ENCODE measurements at places on chromosomes 2 and 18. TPM values are rescaled to one million over a fixed set of nuclear protein-coding genes. Genes with fewer than 3 reads are reported as not detected.

DNA sequence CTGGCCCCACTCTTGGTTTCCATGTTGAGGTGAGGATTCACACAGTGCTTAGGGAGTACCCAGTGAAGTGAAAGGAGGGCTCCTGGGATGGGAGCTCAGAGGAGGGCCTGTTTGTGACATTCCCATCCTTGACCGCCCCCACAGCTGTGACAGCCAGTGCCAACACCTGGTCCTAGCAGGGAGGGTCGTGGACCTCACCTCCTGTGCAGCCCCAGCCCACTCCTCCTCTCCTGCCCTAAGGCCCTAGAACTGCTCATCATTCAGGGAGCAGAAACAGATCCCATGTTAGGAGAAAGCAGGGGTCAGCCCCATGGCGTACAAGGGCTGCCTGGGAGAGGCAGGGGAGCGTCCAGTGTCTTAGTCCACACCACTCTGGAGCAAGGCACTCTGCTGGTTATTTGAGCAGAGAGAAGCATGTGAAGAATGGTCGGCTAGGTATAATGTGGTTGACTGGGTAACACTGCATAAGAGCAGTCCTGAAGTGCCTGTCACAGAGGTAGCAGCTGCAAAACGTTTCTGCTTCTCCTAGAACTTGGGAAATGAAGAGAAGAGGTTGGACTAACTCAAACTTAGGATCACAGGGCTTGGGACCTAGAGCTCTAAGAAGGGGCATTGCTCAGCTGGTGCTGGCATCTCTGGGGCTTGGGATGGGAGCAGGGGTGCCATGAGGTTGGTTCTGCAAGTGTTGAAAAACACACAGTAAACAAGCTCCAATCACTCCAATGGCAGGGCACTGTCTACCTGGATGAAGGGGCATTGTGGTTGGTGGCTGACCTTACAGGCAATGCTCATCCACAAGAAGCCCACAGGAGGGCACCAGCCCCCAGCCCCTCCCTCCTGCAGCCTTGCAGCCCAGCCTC is 55.6 kb downstream of the FAM168B start:
- DNase-seq, result no peak

- DNase-seq, result no peak
Observed at GRCh38 chr2:43848214-43848613, 9.4 kb downstream of the ABCG8 start.

- no peak for DNase-seq
Observed at GRCh38 chr2:2452961-2453360, 121.9 kb upstream of the MYT1L start.

- no peak for DNase-seq
Observed at GRCh38 chr18:58490238-58490637, 138.7 kb downstream of the ALPK2 start.

DNA sequence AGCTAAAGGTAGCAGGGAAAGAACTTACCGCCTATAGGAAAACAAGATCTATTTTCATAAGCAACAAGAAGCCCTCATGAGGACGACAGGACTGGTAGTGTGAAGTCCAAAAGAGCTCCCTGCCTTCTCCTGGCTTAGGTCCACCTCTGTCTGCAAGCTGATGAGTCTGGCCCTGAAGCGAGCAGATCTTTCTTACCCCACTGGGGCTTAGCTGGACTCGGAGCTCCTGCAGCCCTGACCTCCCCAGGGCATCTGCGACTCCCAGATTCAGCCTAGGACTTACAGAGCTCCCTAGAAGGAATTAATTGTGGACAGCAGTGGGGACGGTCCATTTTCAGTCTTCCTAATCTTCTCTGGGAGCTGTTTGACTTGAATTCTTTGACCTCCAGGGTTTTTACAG is 53.7 kb downstream of the MCFD2 start:
- DNase-seq, result no peak

- no peak for DNase-seq
Observed at GRCh38 chr2:28683100-28683706, 68.4 kb upstream of the PPP1CB start.

TUBA4B gene
- total RNA-seq, result not detected

TMEM178A gene
- total RNA-seq, result 0.89 TPM

CFAP221 gene
- not detected for total RNA-seq

TRIM43 gene
- total RNA-seq, result not detected

All from T-helper 17 cell (primary cell).